GM10248 (cell line): ENCODE measurements at places on chromosomes 11 and 22.

DNA sequence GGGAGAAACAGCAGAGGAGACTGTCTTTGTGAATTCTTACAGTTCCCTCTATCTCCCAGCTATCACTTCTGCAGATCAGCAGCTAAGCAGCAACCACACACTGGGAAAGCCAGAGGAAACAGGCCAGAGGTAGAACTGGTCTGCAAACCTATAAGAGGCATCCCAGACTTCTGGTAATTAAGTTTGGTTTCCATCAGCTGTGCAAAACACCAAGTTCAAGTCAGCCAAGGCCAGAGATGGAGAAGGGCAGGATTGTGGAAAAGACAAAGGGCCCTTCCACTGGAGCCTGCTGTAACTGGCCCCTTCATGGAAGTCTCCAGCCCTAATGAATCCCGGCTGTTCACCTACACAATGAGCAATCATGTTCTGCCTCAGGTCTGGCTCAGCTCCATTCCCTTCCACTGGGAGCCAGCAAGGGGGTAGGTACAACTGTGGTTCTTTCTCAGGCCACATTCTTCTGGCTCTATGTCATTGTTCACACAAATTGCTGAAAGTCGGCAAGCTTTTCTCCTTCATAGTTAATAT, 4.6 kb upstream of the PAMR1 start:
- no peak for DNase-seq

DNA sequence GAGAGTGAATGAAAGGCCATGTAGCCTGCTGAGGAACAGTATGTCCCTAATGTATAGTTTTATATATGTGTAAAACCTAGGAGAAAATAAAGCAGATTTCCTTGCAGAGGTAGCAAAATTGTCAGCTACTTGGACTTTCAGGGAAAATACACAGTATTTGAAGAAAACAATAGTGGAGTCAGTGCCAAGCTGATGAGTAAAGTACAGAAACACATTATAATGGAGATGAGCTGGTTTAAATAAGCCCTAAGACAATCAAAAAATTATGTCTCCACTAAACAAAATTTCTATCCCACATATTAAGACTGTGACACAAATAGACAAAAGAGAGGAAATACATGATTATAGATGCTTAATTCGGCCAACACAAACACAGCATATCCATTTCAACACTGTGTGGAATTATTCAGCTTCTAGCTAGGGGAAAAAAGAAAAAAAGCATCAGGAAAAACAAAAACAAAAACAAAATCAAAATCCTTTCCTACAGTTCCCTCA, 75.9 kb downstream of the MAML2 start:
- no peak for DNase-seq

GRCh38 chr22:44159811-44160210, 20.9 kb upstream of the PARVG start:
- no peak for DNase-seq

- DNase-seq = no peak
These were observed 17.3 kb downstream of the IL10RA start for GRCh38 chr11:118003456-118003855.

DNA sequence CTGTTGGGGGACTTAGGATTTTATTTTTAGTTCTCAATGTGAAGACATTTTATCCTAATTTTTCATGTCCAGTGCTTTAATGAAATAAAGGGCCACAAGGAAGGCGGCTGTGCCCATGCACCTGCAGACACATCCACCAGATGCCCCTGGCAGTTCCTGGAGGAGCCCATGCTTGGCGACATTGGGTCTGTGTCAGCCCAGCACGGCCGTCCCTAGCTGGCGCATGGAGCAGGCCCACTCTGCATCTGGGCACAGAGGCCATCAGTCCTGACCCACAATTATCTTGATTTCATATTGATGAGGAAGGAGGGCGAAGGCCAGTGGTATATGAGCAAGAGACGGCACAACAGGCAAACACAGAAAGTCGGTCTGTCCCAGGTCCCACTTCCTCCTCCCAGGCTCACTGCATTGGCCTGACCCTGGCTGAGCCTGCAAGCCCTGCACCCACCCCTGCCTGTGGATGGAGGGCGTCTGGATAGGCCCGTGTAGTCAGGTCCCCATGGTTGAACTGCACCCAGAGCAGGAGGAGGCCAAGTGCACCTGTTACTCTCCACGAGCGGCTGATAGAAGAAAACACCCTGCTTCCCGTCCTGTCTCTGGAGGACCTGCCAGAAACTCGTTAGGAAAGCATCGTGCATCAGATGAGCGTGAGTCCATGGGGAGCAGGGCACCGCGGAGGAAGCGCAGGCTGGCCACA, 296.9 kb downstream of the BRD1 start:
- no peak for DNase-seq

GRCh38 chr11:4191031-4191571, 96.5 kb downstream of the RRM1 start:
- DNase-seq = no peak

DNA sequence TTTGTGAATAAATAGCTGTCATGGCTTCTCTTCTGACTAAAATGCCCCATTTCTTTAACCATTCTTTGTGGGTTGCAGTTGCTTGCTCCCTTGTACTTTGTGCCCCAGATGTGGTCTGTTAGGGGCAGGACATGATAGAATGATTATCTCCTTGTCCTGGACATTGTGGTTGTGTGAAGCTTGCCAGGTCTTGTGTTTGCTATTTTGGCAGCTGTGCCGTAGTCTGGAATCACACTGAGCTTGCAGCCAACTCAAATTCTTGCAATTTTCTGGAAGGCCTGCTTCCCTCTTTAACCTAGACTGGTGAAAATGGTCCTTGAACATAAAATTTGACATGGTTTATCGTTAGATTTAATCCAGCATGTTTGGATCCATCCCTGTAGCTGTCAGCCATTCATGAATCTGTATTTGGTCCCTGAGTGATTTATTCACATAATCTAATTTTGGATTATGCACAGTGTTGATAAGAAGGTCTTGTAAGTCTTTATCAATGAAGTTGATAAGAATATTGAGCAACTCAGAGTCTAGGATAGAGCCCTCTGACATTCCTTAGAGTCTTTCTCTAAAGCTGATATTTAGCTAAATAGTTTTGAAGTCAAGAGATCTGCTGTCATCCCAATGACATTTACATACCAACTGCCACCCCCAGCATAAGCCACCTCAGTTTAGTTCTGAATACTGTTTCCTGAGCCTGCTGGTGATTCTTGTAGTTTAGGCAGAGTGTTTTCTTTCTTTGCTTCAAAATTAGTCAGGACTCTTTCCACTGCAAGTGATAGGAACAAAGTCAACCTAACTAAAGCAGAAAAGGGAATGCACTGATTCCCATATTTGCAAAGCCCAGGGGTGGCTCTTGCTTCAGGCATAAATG, 9.8 kb downstream of the SPON1 start:
- no peak for DNase-seq

GRCh38 chr22:37188901-37189466, 937 bp upstream of the C1QTNF6 start:
- DNase-seq = no peak

DNA sequence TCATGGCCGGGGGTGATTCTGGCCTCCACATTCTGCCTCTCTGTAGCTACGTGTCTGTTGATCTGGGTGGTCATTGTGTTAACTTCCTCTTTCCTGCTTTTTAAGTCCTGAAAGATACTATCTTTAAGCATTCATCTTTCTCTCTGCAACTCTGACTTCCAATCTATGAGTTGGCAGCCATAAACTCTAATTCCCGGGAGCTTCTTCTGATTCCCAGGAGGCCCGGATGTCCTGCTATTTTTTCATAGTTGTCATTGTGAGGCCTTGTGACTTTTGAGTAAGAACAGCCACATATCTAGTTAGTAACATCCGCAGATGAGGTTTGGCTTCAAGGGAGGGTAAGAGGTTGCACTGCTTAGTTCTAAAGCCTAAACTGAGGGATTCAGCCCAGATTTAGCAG, 107.8 kb downstream of the SYN3 start:
- DNase-seq = no peak

DNA sequence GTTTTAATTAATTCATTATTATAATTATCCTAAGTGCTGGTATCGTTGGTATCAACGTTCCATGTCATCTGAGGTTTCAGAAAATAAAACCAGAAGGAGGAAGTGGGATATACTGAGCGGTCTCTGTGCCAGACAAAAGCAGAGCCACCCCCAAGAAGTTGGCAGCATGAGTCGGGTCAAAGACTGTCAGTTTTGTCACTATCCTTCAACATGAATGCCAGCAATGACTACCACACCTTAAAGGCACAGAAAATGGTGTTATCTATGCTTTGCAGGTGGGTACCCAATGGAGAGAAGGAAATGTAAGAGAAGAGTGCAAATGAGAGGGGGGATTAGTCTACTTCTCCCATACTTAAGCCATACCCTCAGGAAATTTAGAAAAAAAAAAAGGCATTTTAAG, 408.5 kb downstream of the OPCML start:
- DNase-seq = no peak

- no peak for DNase-seq
These were observed 19.0 kb downstream of the PHF21B start for GRCh38 chr22:44990810-44991209.

GRCh38 chr11:44285756-44286155, 24.2 kb downstream of the ALX4 start:
- no peak for DNase-seq

- no peak for DNase-seq
These were observed 21.1 kb downstream of the RPS6KA4 start for GRCh38 chr11:64379817-64380709.
